ENCODE measurements at places on chromosomes 7 and 10.
A peak's percentile ranks its signal among the peaks of the same experiment; 100 is the strongest.

GRCh38 chr7:28629216-28629842 is 217.0 kb downstream of the CREB5 start:
- no peak for DNase-seq

DNA sequence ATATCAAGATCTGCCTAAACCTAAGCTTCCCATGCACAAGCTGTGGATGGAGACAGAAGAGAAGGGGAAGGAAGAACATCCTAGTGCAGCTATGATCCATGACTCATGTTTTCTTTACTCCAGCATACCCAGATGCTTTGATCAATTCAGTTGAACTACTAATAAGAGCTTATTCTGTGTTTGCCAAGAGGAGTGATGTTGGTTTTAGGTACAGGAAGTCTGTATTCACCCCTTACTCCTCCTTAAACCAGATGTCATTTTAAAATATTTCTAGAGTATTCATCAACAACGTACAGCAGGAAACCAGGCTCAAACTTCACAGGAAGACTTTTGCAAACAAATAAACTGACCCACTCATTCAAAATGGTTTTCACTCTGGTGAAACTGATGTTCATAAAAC is 29.2 kb downstream of the PANK1 start:
- DNase-seq = no peak

GRCh38 chr10:75408911-75409885 is 7.6 kb upstream of the ZNF503 start:
- DNase-seq = no peak

- DNase-seq = no peak
Observed at GRCh38 chr7:779480-779879, 52.4 kb upstream of the PRKAR1B start.

DNA sequence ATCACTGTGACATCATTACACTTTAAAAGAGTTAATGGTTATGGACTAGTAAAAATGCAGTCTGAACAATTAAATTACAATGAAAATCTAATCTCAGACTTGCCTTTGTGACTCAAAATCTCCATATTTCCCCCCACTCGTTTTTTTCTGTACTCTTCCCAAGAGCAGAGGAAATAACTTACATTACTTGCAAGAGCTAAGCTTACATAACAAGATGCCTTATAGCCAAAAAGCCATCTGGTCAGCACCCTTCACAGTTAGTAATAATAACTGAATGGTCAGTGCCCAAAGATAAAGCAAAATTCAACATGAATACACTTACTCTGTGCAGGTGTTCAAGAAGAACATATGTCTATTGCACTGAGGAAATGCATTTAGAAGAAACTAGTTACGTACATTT is 1381.5 kb upstream of the CELF2 start:
- DNase-seq = no peak

- DNase-seq = peak; percentile 56
Observed at GRCh38 chr10:32256613-32257437, 90.1 kb downstream of the EPC1 start.

- DNase-seq = no peak
Observed at GRCh38 chr10:25766213-25766612, 167.8 kb upstream of the MYO3A start.

DNA sequence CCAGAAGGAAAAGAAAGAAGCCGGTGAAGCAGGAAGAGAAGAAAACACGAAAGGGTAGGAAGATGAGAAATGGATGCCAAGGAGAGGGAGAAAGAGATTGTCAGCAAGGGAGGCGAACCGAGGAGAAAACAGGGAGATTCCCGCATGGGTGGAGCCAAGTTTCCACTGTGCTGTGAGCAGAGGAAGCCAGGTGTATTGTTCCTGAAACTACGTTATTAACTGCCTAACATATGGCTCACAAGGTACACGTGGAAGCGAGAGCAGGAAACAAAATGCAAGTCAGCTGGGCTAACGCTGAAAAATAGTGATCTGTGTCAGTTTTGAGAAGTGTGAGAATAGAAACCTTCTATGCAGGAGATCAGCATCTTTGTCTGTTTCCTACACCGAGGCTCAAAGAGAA is 20.4 kb upstream of the HIPK2 start:
- no peak for DNase-seq

DNA sequence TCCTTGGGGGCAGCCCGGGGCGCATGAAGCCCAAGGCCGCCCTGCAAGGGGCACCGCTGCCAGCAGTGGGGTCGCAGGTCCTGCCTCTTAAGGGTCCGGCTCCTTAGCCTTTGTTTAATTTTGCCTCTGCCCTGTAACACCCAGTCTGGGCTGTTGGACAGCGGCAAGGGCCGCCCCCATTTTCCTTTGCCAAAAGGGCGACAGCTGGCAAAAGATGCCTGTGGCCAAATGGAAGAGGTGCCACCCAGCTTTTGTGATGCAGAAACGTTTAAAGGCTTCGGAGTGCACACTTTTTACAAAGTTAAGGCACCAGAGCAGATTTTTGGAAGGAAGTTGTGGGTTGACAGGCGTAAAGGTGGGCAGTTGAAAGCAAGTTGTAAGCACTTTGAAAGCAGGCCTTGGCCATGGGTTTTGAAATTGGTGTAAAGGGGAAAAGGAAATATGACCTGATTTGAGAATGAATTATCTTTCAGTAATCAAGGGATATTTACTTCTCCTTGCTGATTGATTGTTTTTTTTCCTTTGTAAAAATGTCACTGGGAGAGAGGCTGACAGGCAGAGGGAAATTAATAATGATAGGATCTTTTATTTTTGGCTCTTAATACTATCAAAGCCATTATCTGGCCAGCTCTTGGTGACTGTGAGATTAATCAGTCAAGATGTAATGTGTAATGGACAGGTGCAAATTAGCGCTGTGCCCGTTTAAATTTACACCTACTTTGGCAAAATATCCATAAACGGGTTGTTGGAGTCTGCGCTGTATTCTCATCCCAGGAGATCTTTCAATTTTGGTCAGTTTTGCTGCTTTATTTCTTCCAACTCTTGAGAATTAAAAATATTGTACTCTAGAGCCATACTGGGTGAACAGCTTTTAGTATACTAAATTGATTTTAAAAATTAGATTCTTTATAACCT is 1.2 kb downstream of the CASD1 start:
- peak; percentile 3 for DNase-seq

- DNase-seq = no peak
Observed at GRCh38 chr10:95077556-95077955, 8.3 kb upstream of the CYP2C8 start.

DNA sequence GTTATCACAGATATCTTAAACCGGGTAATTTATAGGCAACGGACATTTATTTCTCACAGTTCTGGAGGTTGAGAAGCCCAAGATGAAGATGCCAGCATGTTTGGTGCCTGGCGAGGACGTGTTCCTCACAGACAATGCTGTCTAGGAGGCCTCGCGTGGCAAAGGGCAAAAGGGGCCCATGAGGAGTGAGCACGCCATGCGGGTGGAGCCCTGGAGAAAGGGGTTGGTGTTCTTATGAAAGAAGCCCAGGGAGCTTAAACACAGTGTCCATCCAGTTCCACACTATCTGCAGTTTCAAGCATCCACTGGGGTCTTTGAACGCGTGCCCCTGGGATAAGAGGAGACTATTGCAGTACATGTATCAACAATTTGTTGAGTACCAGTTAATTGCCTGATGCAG is 51.4 kb downstream of the CXCL12 start:
- no peak for DNase-seq

- no peak for DNase-seq
Observed at GRCh38 chr10:72104472-72105097, 16.2 kb upstream of the SPOCK2 start.

GRCh38 chr10:50286517-50286916 is 35.2 kb upstream of the ASAH2 start:
- DNase-seq = no peak

Data from stimulated activated CD4-positive, alpha-beta T cell treated with anti-CD3 and anti-CD28 coated beads, Interleukin-12 subunit alpha, Interleukin-12 subunit beta, amount 100 ng/mL, for 24 hours (primary cell).